ENCODE measurements at places on chromosomes 6 and 20.

DNA sequence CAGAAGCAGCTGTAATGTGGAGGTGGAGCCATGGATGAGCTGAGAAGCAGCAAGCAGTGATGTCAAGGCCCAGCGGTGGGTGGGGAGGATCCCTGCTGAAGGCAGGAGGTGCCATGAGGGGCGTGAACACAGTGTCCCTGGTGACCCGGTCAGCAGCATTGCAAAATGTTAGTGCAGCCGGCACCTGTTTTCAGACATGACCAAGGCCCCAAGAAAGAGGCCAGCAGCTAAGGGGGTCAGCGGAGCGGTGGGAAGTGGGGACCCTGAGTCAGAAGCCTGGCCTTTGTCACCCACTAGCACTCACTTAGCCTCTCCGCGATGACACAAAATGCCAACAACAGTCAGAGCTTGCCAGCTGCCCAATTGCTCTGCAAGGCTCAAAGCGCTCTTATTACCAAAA, 51.9 kb downstream of the TMEM242 start:
- DNase-seq = no peak

DNA sequence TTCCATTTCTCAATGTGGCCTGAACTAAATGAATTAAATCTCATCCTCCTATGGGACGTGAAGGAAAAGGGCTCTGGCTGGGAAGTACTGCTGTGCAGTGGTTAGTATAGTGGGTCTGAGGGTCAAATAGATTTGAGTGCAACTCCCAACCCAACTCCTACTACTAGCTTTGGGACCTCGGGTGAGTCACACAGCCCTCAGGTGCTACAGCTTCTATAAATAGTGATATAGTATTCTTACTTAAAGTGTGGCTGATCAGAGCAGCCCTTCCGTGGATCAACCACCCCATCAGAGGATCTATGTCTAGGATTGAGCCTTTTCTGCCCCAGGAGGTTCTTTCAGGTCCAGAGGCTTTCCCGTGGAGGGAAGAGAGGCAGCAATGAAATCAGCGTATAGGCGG, 904 bp upstream of the UST start:
- DNase-seq = no peak

GRCh38 chr20:4068708-4069107, 53.4 kb upstream of the RNF24 start:
- DNase-seq = no peak

GRCh38 chr6:5215159-5215558, 45.6 kb downstream of the LYRM4 start:
- no peak for DNase-seq

GRCh38 chr6:144725736-144726522, 440.8 kb downstream of the UTRN start:
- no peak for DNase-seq

- DNase-seq = no peak
These were observed 13.3 kb downstream of the APMAP start for GRCh38 chr20:24979036-24979960.
